NCI-H526 treated with DMSO at 0.1 percent for 48 hours (cell line): ENCODE measurements at places on chromosomes 16 and 17.

DNA sequence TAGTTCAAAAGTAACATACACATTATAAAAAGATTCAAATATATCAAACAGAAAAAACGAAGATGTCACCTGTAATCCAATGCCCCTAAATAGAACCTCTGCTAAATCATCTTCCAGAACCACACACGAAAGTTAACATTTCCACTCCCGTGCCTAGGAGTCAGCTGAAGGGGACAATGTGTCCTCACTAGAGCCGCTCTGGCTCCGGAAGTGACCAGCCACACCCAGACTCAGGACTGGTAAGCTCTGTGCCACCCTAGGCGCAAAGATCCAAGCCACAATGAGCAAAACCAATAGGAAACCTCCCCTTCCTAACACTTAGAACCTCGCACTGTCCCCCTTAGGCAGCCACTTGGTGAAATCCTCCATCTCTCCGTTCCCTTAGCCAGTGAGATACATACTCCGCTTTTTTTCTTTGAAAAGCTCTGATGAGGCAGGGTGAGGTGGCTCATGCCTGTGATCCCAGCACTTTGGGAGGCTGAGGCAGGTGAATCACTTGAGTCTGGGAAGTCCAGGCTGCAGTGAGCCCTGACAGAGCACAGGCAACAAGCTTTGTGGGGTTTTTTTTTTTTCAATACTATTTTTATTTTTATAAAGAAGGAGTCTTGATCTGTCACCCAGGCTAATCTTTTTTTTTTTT lies 11.8 kb downstream of the CTRB1 start:
- DNase-seq, result no peak

- DNase-seq, result no peak
Measured at GRCh38 chr16:20859699-20860098, 40.5 kb downstream of the DCUN1D3 start.

- no peak for DNase-seq
Measured at GRCh38 chr17:21358682-21359482, 17.3 kb upstream of the KCNJ12 start.

DNA sequence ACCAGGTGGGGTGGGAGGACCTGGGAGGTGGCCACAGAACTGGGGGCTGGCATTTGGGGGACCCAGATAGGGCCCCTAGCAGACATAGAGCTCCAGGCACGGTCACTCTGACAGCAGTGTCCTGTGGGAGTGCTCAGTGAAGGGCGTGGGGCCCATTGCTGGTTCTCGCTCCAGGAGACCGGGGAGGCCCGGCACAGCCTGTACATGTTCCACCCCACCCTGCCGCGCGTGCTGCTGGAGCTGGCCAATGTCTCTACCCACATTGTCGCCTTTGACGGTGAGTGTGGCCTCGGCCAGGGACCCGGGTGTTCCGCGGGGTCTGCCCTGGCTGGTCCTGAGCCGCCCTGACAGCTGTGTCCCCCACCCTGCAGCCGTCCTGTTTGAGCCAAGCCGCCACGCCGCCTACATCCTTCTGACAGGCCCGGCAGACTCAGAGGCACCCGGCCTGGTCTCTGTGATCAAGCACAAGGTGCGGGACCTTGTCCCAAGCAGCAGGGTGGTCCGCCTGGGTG lies 11.2 kb downstream of the RGS11 start:
- DNase-seq, result no peak

GRCh38 chr17:48429156-48429555 lies 858 bp downstream of the SKAP1 start:
- DNase-seq, result no peak

GRCh38 chr16:56547949-56548567 lies 16.8 kb upstream of the MT4 start:
- DNase-seq, result no peak

GRCh38 chr17:78707016-78707415 lies 75.1 kb downstream of the CYTH1 start:
- no peak for DNase-seq

GRCh38 chr16:1900452-1900774 lies 17.8 kb downstream of the HS3ST6 start:
- DNase-seq, result no peak

DNA sequence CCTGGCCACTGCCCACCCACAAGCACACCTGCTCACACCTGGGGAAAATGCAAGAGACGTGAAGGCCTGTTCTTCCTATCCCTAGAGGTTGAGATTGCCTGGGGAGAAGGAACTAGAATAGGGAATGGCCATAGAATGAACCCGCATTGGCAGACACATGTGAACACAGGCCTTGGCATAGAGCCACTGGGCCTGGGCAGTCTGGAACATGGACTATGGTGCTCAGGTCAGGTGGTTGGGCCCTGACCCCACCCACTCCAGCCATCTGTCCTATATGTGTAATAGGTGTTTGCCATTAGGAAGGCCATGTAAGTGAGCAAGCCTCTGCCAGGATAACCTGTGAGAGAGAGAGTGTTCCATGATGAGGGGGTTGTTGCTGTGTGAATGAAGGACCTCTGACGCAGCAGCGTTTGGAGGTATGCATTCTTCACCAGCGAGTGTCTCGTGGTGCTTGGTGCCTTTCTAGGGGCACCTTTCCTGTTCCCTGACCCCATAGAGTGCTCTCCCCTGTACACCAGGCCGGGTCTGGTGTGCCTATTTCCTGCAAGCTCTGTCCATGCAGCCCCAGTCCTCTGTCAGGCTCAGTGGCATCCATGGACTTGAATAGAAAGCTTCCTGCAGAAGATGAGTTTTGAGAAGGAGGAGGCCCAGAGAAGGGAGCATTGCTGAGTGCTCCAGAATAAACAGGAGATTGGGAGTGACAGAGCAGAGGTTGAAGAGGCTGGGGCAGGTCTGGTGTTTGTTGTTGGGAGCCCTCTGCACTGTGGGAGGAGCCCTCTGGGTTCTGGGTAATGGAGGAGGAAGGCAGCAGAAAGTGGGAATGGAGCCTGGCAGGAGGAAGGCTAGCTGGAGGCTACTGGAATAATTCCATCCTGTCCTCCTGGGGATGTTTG lies 15.6 kb downstream of the CTRL start:
- DNase-seq, result no peak

- DNase-seq, result no peak
Measured at GRCh38 chr17:63988741-63989621, 9.2 kb upstream of the PRR29 start.

GRCh38 chr17:44722254-44722653 lies 13.8 kb downstream of the DBF4B start:
- DNase-seq, result no peak

- no peak for DNase-seq
Measured at GRCh38 chr17:31856750-31857149, 2.3 kb downstream of the COPRS start.

DNA sequence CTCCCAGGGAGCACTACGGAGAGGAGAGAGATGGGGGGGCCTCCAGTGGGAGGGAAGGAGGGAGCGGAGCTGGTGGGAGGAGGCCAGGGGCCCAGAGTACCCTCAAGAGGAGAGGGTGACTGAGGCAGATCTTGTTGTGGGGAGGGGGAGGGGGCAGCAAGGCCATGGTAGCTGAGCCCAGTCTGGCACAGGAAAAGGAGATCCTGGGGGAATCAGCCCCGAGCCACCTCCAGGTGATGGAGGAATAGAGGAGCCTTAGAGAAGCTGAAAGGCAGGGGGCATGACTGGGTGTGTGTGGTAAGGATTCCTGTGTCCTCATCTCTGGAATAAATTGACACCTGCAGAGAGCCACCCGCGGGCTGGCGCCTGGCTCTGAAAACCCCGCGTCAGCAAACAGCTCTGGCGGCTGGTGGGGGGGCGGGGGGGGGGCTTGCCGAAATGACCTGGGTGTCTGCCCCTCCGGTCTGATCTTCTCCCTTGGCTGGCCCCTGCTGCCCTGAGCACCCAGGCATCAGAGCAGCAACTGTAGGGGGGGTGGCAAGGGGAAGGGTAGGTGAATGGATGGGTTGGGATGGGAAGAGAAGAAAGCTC lies 1.3 kb upstream of the NLGN2 start:
- no peak for DNase-seq

DNA sequence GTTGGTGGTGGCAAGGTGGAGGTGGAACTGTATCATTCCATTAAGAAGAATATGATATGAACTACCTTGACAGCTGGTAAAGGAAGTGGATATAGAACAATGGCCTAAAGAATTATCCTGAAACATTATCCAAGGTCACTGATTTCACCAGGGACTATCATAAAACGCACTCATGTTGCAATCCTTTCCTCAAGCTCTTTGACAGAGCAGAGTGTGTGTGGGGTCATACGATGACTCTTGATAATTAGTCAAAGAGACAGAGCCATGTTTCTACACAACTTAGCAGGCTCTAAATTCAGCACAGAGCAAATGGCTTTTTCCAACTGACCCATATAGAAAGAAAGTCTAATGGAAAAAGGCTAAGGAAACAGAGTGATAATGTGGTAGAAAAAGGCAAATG lies 126.4 kb upstream of the ANKFN1 start:
- no peak for DNase-seq

DNA sequence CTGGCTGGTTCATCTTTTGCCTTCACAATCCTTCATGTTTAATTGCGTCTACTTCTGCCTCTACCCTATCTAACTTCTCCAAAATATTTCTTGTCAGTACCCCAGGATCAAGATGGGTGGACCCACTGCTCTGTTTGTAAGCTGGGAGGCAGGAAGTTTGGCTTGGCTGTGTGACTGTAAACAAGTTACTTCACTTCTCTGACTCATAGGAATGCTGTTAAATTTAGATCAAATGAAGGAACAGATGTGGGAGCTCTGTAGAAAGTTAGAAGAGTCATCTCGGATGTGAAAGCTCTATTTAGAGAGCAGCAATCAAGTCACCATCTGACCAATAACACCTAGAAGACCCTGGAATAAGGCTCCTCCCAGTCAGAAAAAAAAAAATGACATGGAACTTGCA lies 55.2 kb upstream of the MRTFB start:
- DNase-seq, result no peak

DNA sequence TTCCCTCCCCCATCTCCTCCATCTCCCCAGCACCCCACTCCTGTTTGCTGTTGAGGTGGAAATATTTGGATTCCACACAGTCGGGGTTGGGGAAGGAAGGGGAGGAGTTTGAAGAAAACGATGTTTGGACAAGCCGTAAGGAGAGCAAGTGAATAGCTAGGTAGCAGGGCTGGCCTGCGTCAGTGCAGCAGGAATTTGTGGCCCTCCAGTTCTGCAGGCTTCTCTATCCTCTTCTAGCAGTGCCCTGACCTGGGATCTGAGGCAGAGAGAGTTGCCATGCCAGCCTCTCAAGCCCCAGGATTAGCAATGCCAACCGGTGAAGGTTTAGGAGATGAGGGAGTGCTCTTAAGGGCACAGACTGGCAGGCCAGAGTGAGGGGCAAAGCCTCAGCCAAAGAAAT lies 12.5 kb downstream of the TLCD2 start:
- DNase-seq, result no peak

GRCh38 chr17:38534498-38534885 lies 71.3 kb downstream of the SRCIN1 start:
- DNase-seq, result no peak
